ENCODE measurements at places on chromosomes 4 and X. TPM values are rescaled to one million over a fixed set of nuclear protein-coding genes. Genes with fewer than 3 reads are reported as not detected.

GYPA gene
- not detected for polyA plus RNA-seq

GPR50 gene
- 3.5 TPM for polyA plus RNA-seq

CAPN6 gene
- 5.3 TPM for polyA plus RNA-seq

MAP3K15 gene
- polyA plus RNA-seq: 1.8 TPM

GSX2 gene
- polyA plus RNA-seq: not detected

NAP1L2 gene
- 2.5 TPM for polyA plus RNA-seq

EDA gene
- polyA plus RNA-seq: 7.5 TPM

CXCL10 gene
- polyA plus RNA-seq: not detected

FUNDC2 gene
- 58.9 TPM for polyA plus RNA-seq

All from H1 (cell line).